Large intestine (tissue), 12 donors: ENCODE measurements at places on chromosomes 1 and 21. TPM values are rescaled to one million over a fixed set of nuclear protein-coding genes. Genes with fewer than 3 reads are reported as not detected.
A peak's percentile ranks its signal among the peaks of the same experiment; 100 is the strongest.

DNA sequence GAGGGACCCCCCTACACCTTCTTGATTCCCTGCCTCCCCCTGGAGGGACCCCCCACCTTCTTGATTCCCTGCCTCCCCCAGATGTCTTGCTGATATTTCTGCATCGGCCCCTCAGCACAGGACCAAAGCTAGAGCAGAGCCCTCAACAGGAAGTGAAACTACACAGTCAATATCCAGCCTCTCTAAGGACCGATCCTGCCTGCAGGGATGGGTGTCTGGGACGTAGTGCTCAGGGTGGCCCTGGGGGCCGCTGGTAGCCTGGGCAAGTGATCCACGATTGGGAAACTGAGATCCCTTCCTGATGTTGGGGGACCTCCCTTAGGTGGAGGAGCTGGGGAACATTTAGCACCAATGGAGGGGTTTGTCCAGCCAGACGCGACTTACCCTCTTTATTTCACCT is 3.9 kb upstream of the LEFTY2 start:
- DNase-seq = no peak

- no peak for DNase-seq
Observed at GRCh38 chr1:172680733-172681275, 21.9 kb downstream of the FASLG start.

DNA sequence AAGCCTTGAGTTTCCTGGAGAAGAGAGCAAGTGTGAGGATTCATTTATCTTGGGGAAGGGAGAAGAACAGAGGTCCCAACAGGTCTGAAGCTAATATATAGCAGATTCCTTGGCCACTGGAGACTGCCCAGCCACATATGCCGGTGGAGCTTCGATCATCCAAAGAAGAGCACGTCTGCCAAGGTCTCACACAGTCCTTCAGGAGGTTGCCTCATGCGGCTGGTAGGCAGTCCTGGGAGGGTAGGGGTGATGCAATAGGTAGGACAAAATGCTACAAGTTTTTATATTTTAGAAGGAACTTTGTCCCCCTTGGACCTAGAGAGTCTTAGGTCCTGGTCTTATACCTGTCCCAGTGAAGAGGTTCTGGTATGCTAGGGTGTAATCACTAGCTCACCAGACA is 582.5 kb downstream of the DPYD start:
- no peak for DNase-seq

DNA sequence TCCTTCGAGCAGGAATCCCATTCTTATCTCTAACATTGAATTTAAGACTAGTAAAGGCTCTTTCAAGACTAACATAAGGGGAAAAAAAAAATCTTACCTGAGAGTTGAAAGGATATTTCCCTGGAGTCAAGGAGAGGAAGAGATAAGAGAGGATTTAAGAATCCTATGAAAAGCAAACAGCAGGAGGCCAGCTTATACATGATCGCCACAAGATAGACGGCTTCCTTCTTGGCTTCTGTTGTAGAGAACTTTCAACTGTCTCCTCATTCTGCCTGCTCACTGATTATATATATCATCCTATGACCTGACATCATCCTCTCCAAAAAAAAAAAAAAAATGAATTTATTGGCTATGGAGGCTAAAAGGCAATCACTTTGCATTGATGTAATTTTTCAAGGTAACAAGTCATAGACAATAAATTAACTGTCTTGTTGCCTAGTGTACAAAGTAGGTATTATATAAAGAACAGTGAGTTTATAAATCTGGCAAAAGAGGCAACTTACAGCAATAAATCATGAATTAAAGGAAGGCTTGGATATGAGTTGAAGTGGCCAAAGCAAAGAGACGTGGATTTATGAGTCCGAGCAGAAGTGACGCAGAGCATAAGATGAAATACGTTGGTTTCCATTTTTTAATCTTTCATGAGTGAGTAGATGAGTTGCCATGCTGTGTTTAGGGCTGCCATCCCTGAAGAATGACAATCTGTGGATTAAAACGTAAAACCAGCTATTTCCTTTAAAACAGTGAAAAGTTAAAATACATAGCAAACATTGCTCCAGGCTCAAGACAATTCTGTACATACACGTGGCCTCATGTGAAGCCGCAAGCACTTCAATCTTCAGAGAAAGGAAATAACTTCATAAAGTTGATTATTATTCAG is at the start of gene UTS2:
UTS2 (minus strand) TSS at position 262 of the 880 bp plus-strand sequence; CDS start at position 200, 62 bp downstream.
- DNase-seq = no peak

- DNase-seq = no peak
Observed at GRCh38 chr1:92298213-92298572, 594 bp downstream of the GLMN start.

- DNase-seq = peak; percentile 50
Observed at GRCh38 chr1:149884433-149885338, 14.7 kb upstream of the BOLA1 start.

- no peak for DNase-seq
Observed at GRCh38 chr1:241376701-241377100, 19.7 kb upstream of the RGS7 start.

- no peak for DNase-seq
Observed at GRCh38 chr21:36210779-36211659, 54.4 kb downstream of the DOP1B start.

- DNase-seq = peak; percentile 80
Observed at GRCh38 chr1:53739109-53739681, at the start of gene GLIS1. GLIS1 (minus strand) TSS chr1:53739164; CDS start chr1:53738064, 1,100 bp downstream.

- peak; percentile 29 for DNase-seq
Observed at GRCh38 chr1:85363521-85363920, 87.1 kb upstream of the BCL10 start.

DNA sequence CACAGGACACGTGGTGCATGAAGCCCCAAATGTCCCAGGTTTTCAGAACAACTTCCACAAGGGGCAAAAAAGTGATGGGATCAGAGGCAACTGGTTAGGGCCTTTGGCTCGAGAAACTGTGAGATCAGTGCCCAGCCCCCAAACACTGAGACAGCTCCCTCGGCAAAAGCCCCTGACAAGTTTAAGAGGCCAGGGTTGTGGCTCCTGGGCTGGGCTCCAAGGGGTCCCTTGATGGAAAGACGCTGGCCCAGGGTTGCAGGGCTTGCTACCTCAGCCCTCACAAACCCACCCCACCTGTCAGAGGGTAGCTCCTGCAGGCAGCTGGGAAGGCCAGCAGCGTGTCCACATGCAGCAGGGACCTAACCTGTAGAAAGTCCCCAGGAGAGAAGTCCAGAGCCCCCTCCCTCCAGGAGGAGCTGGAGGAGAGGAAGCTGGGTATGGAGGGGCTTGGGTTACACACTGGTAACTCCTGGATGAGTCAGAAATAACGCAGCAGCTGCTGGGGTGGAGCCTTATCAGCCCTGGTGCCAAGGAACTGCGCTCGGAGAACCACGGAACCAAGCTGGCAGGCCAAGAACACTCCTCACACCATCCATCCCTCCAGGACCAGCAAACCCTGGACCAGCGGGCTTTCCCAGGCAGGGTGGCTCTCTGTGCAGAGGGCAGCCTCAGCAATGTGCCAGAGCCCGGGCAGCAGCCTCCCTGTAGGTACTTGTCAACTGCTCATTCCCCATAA is 37.5 kb downstream of the CTNNBIP1 start:
- DNase-seq = no peak

The RGS8 gene
- polyA plus RNA-seq = 0.19 TPM

The UBL4B gene
- not detected for polyA plus RNA-seq

The MTARC1 gene
- polyA plus RNA-seq = 35.7 TPM

The KPNA6 gene
- polyA plus RNA-seq = 25.3 TPM

The DDX59 gene
- polyA plus RNA-seq = 22.9 TPM

The TMEM269 gene
- 0.10 TPM for polyA plus RNA-seq

The IKBKE gene
- polyA plus RNA-seq = 7.5 TPM

The SPAG17 gene
- 1.4 TPM for polyA plus RNA-seq

The NBPF9 gene
- polyA plus RNA-seq = 26.7 TPM
